ENCODE measurements at places on chromosomes 12 and 14. TPM values are rescaled to one million over a fixed set of nuclear protein-coding genes. Genes with fewer than 3 reads are reported as not detected.

Gene ANKLE2
- 24.1 TPM for total RNA-seq

Gene MYH6
- total RNA-seq, result 0.05 TPM

Gene VDR
- total RNA-seq, result 0.42 TPM

Gene GARIN6
- not detected for total RNA-seq

Gene ERP27
- total RNA-seq, result 5.8 TPM

Gene DNAJC22
- total RNA-seq, result 16.6 TPM
